ENCODE measurements at places on chromosomes 11 and 22.

DNA sequence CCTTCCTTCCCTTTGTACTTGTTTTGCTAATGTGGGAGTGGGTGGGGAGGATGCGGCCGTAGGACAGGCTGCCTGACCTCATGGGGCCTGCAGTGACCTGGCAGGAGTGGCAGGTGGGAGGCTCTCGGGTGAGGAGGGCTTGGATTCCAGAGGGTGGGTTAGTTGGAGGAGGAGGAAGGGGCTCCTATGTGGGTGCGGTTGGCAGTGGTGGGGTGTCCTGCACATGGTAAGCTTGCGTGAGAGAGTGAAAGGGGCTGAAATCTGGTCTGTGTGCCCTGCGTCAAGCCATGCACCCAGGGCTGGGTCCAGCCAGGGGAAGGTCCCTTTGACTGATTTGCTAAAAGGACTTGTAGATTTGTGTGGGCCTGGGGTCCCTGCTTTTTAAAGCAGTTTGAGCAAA lies 90.7 kb upstream of the OR4B1 start:
- DNase-seq: no peak

GRCh38 chr11:100777103-100777502 lies 90.0 kb downstream of the ARHGAP42 start:
- no peak for DNase-seq

- DNase-seq: no peak
Measured at GRCh38 chr11:11075515-11076171, 217.8 kb upstream of the ZBED5 start.

- no peak for DNase-seq
Measured at GRCh38 chr11:21614961-21615360, 577.9 kb upstream of the ANO5 start.

DNA sequence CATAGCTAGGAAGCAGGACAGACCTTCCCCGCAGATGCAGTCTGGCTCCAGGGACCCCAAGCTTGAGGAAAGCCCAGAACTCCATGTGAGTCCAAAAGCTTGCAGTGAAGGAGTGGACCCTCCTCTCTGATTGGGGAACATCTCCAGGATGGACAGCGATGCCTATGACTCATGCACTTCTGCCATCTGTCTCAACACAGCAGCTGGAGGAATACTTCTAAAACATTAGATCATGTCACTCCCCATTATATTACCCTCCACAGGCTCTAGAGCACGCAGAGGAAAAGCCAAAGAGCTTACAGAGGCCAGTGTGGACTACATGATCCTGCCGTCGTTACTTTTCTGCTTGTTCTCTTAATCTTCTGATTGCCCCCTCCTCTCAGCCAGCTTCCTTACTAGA lies 605.7 kb downstream of the INSC start:
- no peak for DNase-seq

DNA sequence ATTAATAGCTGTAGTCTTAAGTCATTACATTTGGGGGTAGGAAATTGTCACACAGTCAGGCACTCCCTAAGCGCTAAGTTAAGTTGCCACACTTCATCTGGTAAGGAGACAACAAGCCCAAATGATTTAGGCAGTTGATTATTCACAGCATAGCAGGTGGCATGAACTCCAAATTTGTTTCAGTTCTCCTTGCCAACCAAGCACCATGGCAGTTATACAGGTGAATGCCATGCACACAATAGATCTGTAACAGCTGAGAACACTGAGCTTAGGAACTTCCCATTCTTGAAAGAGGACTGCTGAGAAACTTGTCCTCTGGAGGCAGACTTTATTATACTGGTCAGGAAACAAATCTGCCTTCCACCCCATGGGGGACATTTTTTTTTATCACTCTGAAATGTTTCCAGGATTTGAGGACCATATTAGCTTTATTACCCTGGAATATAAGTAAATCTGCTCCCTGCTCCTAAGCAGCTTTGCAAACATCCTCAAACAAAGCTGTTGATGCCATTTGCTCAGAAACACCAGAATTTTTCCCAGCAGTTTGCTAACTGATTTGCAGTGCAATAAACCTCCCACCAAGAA lies 5.1 kb upstream of the INTS4 start:
- DNase-seq: no peak

GRCh38 chr11:132519241-132519815 lies 1013.0 kb downstream of the OPCML start:
- DNase-seq: no peak

GRCh38 chr11:113547739-113548138 lies 72.5 kb upstream of the DRD2 start:
- no peak for DNase-seq

GRCh38 chr11:114618139-114618538 lies 22.6 kb upstream of the NXPE4 start:
- no peak for DNase-seq

Measured in right forelimb (tissue), 1 donor.